ENCODE measurements at places on chromosomes 13 and 19.

DNA sequence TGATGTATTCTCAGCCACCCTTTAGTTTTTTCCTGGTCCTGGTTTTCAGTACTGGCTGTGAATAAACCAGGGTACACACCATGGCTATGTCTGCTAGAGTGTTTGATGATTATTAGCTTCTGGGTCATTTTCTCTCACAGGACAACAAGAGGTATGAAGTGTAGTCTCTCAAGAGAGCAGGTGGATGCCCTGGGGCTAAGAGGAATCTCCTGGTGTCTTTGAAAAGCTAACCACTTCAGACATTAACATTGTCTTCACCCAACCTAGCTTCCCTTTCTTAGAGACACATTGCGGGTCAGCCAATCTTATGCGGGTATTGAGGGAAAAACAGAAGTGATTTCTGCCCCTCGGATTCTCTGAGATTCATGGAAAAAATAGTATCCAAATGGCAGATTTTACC lies 1.6 kb downstream of the ZNF730 start:
- no peak for DNase-seq

DNA sequence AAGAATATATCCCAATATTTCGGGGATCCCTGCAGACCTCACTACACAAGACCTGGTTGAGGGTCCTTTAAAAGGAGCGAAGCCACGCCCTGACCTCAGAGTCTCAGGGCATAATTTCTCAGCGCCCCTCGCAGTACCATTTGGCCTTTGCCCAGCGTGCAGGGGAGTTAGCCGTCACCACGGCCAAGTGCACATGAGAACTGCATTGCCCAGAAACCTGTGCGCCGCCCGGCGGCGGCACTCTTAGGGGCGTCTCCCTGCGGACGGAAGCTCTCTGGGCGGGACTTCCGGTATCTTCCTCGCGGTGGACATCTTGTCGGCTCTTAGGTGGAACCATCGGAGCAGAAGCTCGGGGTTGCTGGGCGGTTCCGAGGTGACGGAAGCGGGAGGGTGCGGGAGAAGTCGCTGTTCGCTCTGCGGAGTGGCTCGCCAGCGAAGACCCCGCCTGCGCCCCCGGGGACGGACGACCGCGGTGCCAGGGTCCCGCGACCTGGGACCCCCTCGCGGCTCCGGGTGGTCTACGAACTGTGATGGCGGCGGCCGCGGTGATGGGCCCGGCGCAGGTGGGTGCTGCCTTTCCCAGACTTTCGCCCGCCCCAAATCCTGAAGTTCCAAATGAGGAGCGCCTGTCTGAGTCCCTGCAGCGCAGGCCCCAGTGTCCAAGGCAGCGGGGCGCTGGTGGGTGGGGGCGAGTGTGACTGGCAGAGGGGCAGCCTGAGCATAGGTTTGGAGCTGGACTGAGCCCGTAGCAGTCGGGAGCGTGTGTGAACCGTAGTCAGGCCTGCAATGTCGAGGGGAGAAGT lies at the start of gene ZNF134:
Gene ZNF134 (plus strand): TSS at position 302 of the 803 bp plus-strand sequence. CDS start 5,227 bp downstream, outside the sequence.
- peak; percentile 47 for DNase-seq

DNA sequence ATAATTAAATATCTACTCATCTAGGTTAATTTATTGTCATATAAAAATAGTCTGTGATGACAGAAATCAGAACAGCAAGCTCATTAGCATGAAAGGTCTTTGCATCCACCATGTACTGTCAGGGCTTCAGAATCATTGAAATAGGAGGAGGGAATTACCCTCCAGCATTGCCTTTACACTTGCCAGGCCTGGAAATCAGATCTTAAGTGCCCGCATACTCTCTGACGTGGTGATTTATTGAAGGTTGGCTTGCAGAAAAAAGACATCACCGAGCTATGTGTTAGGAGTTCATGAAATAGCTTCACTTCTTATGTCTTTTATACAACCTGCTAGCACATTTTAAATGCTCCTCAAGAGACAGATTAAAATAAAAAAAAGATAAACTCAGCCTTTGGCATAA lies 661.7 kb upstream of the SLITRK1 start:
- DNase-seq: no peak

- no peak for DNase-seq
Measured at GRCh38 chr13:99548448-99548847, 47.2 kb downstream of the TM9SF2 start.

DNA sequence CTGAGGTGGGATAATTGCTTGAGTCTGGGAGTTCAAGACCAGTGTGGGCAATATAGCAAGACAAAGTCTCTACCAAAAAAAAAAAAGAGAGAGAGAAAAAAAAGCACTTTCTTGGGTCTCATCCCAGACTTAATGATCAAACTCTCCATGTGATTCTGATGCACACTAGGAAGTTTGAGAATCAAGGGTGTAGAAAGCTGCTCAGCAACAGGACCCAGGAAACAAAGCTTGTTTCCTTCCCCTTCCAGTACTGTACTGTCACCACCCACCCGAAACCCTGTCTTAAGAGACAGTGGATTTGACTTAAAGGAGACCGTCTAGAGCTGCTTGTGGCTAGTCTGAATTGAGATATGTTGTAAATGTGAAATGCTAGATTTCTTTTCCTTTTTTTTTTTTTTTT lies 5.8 kb downstream of the MISP3 start:
- DNase-seq: no peak

DNA sequence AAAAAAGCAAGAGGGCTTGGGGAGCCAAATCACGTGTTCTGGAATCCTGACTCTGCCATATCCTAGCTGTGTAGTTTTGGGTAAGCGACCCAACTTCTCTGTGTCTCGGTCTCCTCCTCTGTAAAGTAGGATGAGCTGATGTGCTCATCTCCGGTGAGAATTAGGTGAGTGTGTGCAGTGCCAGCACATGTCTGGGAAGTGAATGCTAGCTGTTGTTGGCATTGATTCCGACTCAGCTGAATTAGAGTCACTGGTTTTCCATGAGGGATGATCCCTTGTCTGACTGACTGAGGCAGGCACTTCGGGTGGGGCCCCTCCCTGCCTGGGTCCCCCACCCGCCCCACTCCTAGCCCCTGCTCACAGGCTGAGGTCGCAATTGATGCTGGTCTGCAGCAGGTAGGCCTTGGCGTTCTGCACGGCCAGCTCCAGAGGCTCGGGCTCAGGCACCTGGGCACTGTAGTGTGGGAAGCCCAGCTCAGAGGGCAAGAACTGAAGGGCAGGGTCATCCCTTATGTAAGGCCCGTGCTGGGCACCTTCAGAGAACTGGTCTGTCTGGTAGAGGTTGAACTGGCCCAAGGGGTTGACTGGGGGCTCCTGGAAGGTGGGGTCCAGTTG lies 835 bp downstream of the RSPH6A start:
- no peak for DNase-seq

DNA sequence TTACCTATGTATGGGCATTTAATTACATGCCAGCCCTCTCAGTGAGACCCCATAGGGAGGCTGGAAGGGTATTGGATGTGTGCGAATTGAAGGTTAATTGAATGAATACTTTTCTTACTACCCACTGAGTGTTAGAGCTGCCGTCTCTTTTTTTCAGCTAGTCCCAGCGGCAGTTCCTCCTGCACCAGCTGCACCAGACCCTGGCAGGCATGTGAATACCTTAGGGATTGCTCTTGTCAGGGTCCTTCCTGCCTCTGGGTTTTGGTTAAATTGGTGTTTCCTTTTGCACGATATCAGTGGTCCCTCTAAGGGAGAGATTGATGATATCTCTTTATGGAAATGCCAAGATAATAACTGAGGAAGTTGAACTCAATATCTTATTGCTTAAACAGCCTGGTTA lies 9.8 kb upstream of the CXCL17 start:
- no peak for DNase-seq

GRCh38 chr13:50152224-50152623 lies 137.0 kb downstream of the KCNRG start:
- no peak for DNase-seq

DNA sequence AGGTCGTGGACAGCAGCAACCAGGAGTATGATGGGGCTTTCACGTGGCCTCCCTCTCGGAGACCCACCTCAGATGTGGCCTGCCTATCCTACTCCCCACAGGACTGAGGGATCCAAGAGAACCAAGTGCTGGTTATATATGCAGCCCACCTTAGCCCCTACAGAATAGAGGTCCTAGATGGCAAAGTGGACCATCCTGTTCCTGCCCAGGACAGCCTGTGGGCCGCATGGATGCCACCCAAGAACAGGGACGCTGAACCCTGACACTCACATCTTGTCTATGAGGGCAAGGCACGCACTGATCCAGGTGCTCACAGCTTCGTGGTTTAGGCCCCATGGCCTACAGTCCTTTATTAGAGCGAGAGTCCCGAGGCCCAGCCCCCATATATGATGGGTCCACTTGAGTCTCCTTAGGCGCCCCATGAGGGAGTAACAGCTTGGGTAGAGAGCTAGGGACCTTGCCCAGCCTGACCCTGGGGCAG lies 1.5 kb upstream of the SLC27A5 start:
- DNase-seq: no peak

DNA sequence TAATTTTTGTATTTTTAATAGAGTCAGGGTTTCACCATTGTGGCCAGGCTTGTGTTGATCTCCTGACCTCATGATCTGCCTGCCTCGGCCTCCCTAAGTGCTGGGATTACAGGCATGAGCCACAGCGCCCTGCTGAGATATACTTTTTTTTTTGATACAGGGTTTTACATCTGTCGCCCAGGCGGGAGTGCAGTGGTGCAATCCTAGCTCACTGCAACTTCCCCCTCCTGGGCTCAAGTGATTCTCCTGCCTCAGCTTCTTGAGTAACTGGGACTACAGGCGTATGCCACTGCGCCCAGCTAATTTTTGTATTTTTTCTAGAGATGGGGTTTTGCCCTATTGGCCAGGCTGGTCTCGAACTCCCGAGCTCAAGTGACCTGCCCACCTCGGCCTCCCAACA lies 2.0 kb downstream of the COLGALT1 start:
- no peak for DNase-seq

GRCh38 chr19:48446579-48446978 lies 796 bp downstream of the GRWD1 start:
- no peak for DNase-seq

DNA sequence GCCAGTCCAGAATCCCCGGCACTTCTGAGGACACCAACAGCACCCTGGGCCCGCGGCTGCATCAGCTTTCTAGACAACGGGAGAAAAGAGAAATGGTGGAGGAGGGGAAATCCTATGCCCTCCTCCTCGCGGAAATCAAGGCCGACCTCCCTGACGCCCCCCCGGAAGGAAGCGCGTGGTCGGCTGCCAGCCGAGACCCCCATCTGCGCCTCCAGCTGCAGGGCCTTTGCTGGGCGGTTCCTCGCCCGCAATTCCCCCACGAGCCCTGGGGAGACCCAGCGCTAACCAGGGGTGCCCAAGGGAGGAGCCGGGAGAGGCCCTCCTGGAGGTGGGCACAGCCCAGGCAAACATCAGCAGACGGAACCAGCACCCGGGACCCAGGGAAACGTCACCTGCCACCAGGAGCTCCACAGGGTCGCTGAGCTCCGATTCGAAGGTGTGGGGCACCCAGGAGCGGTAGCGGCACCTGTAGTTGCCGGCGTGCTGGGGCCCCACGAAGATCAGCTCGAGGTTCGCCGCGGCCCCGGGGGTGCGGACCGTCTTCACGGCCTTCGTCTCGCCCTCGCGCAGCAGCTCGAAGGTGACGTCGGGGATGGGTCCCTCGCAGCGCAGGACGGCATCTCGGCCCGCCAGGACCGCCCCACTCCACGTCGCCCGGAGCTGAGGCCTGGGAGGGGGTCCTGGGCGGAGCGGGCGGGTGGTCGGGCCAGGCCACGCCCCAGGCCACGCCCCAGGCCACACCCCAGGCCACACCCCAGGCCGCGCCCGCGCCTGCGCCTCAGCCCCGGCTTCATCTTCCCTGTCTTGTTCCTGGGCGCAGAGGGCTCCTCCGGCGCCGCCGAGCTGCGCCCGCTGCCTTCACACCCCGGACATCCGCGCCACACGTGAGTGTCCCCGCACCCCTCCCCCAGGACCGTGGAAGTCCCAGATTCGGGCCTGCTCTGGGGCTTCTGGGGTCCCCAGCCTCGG lies 6.0 kb downstream of the A1BG start:
- DNase-seq: no peak

GRCh38 chr19:11570039-11570462 lies 7.4 kb downstream of the ACP5 start:
- DNase-seq: no peak

GRCh38 chr19:7301525-7301924 lies 7.3 kb upstream of the INSR start:
- DNase-seq: no peak

DNA sequence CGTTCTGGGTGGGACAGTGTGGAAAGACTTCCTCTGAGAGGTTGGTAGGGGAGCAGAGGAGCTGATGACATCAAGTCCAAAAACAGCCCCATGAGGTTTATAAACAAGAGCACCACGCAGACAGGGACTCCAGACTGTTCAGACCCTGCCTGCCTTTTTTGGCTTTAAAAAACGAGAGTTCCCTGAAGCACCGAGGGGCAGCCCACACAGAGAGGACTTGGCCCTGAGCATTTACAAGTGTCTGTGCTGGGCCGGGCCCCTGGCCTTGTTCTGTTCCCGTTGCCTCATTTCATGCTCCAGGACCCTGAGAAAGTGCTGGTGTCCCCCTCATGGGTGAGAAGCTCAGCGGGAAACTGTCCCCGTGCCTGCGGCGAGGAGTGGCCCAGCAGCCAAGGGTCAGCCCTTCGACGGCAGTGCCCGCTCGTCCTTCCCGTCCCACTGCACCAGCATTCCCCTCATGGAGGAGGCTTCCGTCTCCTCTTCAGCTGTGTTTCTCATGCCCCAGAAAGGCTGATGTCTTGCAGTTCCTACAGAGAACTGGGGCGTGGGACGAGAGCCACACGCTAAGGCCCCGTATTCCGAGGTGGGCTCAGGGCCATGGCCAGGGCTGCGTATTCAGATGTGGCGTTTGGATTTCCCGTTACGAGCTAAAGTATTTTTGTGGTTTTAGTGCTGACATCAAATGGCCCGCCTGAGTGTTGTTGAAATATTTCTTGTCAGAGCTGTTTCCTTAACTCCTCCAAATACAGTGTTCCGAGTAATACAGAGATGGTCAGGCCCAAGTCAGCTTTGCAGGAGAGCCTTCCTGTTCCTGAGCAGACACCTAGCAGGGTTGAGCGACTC lies 93.5 kb downstream of the ATP11A start:
- no peak for DNase-seq

DNA sequence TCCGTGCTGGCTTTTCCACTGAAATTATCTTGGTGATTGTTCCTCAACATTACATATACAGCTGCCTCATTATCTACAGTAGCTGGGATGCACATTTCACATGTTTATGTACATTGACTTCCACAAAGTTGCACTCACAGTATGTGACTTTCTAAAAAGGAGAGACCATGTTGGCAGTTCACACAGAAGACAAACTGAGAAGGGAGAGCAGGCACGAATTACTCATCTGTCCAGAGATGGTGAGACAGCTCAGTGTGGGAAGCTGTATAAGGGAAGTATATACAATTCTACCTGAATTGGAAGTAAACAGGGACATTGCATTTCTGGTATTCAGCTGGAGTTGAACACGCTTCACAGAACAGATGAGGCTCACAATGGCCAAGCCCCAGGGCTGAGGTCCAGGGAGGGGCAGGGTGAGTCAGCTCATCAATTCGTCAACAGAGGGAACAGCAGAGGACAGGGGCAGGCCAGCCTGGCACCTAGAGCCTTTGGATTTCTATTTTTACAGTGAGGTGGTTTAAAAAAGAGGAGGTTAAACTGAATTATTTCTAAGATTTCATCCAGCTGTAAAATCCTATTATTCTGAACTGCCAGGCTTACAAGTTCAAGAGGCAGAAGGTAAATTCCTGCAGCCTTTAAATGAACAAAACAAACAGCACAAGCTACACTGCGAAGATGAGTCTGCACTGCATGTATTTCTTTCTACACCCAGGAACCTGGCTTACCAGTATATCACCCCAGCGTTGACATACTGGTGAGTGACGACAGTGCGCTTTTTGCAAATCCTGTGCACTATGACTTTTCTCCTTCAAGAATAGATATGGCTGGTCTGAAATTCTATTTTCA lies 9.8 kb downstream of the PARP4 start:
- no peak for DNase-seq

- DNase-seq: no peak
Measured at GRCh38 chr13:26473571-26474230, 83.8 kb upstream of the WASF3 start.

- DNase-seq: no peak
Measured at GRCh38 chr13:40626561-40626960, 39.9 kb downstream of the FOXO1 start.
